ENCODE measurements at places on chromosomes 2 and 18.

GRCh38 chr18:58785171-58785805 is 79.4 kb upstream of the ZNF532 start:
- no peak for DNase-seq

DNA sequence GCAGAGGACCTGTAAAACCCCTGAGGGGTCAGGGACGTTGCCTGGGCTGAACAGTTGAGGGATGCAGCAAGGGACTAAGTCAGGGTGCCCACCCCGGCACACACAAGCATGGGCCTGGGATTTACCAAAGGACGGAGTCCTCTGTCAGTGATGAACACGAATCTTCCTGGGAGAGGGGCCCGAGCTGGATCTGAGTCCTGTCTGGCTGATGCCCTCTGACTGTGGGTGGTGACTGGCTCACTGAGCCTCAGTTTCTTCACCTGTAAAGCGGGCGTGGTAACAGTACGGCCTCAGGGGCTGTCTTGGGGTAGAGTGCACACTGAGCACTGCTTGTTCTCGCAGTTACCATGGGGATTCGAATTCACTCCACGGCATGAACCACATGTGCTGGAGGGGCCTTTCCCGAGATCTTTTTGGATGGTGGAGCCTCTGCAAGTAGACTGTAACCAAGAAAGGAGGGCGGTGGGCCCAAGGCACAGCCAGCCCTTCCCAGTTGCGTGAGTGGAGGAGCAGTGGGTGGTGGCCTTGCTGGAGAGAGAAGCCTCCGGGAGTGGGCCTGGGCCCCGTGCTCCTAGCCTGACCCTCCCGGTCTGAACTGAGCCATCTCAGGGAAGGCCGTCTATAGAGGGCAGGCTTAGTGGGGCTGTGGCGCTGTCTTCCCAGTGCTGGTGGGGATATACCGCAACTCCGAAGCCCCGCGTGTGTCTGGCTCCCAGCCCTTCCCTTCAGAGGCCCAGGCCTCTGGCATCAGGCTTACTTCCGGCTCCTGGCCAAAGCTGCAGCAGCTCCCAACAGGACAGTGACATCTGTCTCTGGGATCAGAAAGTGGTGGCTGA is 130.8 kb upstream of the HS6ST1 start:
- DNase-seq: peak; percentile 55

- DNase-seq: no peak
Measured at GRCh38 chr2:212451786-212452231, 86.8 kb downstream of the ERBB4 start.

GRCh38 chr2:233907627-233908026 is 9.5 kb upstream of the TRPM8 start:
- no peak for DNase-seq

DNA sequence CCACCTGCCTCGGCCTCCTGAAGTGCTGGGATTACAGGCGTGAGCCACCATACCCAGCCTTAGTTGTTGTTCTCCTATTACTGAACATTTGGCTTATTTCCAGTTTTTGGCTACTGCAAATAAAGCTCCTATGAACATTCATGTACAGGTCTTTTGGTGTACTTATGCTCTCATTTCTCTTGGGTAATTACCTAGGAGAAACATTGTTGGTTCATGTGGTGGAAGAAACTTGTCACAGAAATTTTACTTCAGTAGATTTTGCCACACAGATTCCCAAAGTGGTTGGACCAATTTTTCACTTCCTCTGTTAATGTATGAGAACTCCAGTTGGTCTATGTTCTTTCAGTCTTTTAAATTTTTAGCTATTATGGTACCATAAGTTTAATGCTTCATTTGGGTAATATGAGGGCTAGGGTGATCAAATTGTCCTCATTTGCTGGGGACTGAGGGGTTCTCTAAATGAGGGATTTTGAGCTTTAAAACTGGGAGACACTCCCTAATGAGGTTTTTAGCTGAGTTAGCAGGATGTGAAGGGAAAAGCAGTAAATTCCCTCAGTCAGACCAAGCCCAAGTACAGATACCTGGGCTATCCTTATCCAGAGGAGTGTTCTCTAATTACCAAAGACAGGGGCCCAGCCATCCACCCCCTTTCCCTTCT is 33.9 kb downstream of the MTA3 start:
- no peak for DNase-seq

Measured in right atrium auricular region (tissue), 2 donors.